Renal cortex interstitium (tissue), 15 donors: ENCODE measurements at places on chromosomes 7 and 10.

DNA sequence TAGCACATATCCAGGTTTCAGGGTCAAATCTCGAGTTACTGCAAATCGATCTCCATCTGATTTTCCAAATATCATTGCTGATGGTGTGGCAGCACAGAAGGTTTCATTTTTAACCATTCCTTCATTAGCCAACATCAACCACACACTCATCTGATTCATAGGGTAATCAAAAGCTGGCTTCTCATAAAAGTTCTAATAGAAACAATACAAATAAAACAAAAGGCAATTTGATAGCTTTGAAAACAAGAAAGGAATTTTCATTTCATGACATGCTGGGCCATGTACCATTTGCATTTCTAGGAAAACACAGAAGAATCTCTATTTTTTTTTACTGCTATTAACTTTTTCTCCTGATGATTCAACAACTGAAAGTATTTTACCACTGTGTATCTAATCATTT lies 147.7 kb upstream of the SLC26A5 start:
- no peak for DNase-seq

DNA sequence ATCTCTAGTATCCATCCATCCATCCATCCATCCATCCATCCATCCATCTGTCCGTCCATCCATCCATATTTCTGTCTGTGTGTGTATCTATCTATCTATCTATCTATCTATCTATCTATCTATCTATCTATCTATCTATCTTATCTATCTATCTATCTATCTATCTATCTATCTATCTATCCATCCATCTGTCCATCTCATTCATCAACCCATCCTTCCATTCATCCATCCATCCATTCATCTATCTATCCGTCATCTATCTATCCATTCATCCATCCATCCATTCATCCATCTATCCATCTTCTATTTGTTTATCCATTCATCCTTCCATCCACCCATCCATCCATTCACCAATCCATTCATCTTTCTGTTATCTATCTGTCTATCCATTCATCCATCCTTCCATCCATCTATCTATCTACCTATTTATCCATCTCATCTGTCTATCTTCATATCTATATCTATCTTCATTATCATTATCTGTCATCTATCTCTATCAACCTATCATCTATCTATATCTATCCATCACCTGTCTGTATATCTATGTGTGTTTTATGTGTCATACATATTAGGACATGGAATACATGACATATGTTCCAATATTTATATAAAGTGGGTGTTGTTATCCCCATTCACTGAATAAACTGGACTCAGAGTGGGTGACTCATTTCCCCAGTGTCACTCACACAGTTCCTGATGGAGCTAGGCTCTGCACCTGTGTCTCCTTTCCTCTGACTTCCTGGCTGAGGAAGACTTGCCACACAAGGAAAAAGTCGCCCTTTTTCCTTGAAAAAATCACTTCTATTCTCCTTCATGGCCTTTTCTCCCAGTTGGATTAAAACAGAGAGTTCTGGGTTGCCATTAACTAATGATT lies 200.1 kb downstream of the CCDC3 start:
- no peak for DNase-seq

GRCh38 chr7:47513741-47514241 lies 68.1 kb downstream of the TNS3 start:
- no peak for DNase-seq

GRCh38 chr7:41476460-41476803 lies 226.5 kb downstream of the INHBA start:
- no peak for DNase-seq
